ENCODE measurements at places on chromosomes 5 and 9.

- no peak for DNase-seq
Observed at GRCh38 chr5:142134331-142135010, 25.9 kb downstream of the NDFIP1 start.

GRCh38 chr5:144778561-144778960 lies 607.9 kb downstream of the KCTD16 start:
- DNase-seq: no peak

GRCh38 chr5:23655674-23656073 lies 148.3 kb downstream of the PRDM9 start:
- no peak for DNase-seq

- no peak for DNase-seq
Observed at GRCh38 chr5:91850031-91850430, 466.9 kb upstream of the ARRDC3 start.

- DNase-seq: no peak
Observed at GRCh38 chr5:82396871-82397514, 118.8 kb upstream of the RPS23 start.

DNA sequence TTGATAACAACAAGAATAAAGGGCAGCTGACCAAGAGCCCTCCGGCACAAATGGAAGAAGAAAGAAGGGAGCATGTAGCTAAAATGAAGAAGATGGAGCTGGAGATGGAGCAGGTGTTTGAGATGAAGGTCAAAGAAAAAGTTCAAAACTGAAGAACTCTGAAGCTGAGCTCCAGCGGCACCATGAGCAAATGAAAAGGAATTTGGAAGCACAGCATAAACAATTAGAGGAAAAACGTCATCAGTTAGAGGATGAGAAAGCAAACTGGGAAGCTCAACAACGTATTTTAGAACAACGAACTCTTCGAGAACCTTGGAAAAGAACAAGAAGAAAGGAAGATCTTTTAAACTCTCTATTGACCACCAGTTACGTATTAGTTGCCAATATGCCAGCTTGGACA lies 100.9 kb downstream of the GABBR2 start:
- DNase-seq: no peak

GRCh38 chr9:93565089-93565488 lies 11.3 kb upstream of the PHF2 start:
- DNase-seq: no peak

DNA sequence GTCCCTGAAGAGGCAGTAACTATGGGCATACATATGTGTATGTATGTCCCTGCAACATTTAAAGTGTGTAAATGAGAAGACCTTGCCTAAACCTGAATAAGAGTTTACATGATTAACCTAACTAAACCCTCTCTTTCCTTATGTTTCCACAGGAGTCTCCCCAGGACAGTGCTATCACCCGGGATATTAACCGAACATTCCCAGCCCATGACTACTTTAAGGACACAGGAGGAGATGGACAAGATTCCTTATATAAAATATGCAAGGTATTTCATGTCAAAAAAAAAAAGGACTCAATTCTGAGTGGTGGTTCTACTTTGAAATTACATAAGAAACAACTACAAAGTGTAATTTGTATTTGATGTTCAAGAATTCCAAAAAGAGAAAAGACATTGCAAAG lies 31.7 kb downstream of the GPR21 start:
- no peak for DNase-seq

GRCh38 chr9:79471580-79472543 lies 99.9 kb upstream of the TLE4 start:
- DNase-seq: peak; percentile 3

GRCh38 chr9:9970514-9970913 lies 642.3 kb downstream of the PTPRD start:
- DNase-seq: no peak

All from stimulated activated CD4-positive, alpha-beta T cell treated with anti-CD3 and anti-CD28 coated beads, Interleukin-15, amount 100 ng/mL, for 24 hours (primary cell).